ENCODE measurements at places on chromosomes 16 and 17. TPM values are rescaled to one million over a fixed set of nuclear protein-coding genes. Genes with fewer than 3 reads are reported as not detected.
A peak's percentile ranks its signal among the peaks of the same experiment; 100 is the strongest.

- H3K27ac ChIP-seq, result no peak overlapping the region
- H3K4me3 ChIP-seq, result no peak overlapping the region
- H3K27me3 ChIP-seq, result no peaks in the 10 kb centered on the region
- H3K36me3 ChIP-seq, result peaks cover 96% of the 10 kb centered on the region
- peaks cover 58% of the 10 kb centered on the region for H3K4me1 ChIP-seq
Observed at GRCh38 chr17:81457401-81457800, 55.2 kb downstream of the ACTG1 start.

- DNase-seq, result no peak
- H3K27ac ChIP-seq, result no peak overlapping the region
- H3K4me1 ChIP-seq, result peaks cover 7% of the 10 kb centered on the region
- no peaks in the 10 kb centered on the region for H3K27me3 ChIP-seq
- no peaks in the 10 kb centered on the region for H3K36me3 ChIP-seq
Observed at GRCh38 chr16:19809693-19810092, 75.0 kb downstream of the GPRC5B start.

DNA sequence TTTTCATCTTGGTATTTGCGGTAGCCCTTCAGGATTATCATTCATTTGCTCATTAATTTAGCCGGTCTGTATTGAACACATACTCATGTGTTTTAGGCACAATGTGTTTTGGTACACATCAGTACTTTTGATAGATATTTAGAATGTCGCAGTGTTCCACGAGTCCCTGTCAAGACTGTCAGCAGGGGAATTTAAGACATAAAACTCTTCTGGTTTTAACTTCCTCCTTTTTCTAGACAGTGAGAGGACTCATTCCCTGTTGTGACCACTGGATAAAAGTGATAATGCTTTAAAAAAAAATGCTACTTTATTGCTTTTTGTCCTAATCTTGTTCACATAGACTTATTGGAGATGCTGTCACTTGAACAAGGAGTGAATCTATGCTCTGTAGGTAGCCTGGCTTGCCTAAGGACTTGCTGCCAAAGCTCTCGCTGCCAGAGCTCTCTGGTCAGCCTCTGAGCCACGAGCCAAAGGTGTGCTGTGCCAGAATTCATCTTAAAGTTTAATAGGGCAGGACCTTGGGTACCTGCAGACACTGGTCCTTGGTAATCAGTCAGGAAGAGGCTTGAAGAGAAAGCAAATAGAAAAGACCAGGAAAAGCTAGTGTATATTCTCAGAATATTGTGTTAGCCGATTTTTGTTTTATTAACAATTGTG, 5.4 kb downstream of the DCAF7 start:
- H3K27me3 ChIP-seq, result no peaks in the 10 kb centered on the region
- H3K4me3 ChIP-seq, result no peak overlapping the region
- peaks cover 2% of the 10 kb centered on the region for H3K36me3 ChIP-seq
- DNase-seq, result no peak
- peaks cover 15% of the 10 kb centered on the region for H3K4me1 ChIP-seq

GRCh38 chr17:17663160-17664063, 17.8 kb upstream of the RAI1 start:
- no peaks in the 10 kb centered on the region for H3K36me3 ChIP-seq
- no peaks in the 10 kb centered on the region for H3K27me3 ChIP-seq
- H3K4me3 ChIP-seq, result no peak overlapping the region
- DNase-seq, result peak; percentile 70
- peaks cover 11% of the 10 kb centered on the region for H3K4me1 ChIP-seq

GRCh38 chr17:64217249-64217691, 45.8 kb downstream of the TEX2 start:
- peaks cover 11% of the 10 kb centered on the region for H3K36me3 ChIP-seq
- H3K27ac ChIP-seq, result peak overlapping the region; percentile 75
- no peak for DNase-seq
- no peaks in the 10 kb centered on the region for H3K27me3 ChIP-seq

DNA sequence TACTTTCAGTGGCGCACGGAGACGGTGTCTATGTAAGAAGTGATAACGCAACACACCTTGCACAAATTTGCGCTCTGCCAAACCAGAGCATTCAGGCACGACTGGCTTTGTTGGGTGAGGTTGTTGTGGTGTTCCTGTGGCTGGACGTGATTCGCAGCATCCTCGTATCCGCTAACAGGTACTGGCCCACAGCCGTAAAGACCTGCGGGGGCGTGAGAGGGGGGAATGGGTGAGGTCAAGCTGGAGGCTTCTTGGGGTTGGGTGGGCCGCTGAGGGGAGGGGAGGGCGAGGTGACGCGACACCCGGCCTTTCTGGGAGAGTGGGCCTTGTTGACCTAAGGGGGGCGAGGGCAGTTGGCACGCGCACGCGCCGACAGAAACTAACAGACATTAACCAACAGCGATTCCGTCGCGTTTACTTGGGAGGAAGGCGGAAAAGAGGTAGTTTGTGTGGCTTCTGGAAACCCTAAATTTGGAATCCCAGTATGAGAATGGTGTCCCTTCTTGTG, 510.9 kb downstream of the KCNJ18 start:
- no peak for DNase-seq
- no peaks in the 10 kb centered on the region for H3K4me1 ChIP-seq
- no peak overlapping the region for H3K27ac ChIP-seq
- H3K36me3 ChIP-seq, result no peaks in the 10 kb centered on the region
- no peak overlapping the region for H3K4me3 ChIP-seq
- no peaks in the 10 kb centered on the region for H3K27me3 ChIP-seq

The TAT gene
- 0.10 TPM for total RNA-seq

DNA sequence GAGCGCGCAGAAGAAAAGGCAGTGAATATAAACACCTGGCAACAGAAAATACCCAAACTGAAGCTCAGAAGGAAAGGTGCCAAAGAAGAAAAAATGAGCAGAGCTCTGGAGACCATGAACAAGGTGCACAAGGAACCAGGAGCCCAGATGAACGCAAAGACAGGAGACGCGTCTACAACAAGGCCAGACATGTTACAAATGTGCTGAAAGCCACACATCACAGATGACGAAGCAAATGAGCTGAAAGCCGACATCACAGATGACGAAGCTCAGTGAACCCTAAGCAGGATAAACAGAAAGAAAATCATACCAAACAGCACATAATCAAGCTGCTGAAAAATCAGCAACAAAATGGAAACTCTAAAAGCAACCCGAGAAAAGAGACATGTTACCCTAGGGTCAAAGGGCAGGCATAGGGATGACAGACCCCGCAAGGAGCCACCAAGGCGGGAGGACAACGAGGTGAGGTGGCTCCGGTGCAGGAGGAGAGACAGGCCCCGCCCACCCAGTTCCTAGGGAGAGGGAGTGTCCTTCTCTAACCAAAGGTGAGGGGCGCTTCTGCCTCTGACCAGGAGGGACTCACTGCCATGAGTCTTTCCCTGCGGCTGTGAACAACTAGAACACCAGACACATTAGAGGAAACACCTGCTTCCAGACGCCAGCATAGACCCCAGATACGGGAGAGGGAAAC, 39.1 kb downstream of the CCDC57 start:
- no peaks in the 10 kb centered on the region for H3K4me1 ChIP-seq
- H3K27ac ChIP-seq, result no peak overlapping the region
- H3K4me3 ChIP-seq, result no peak overlapping the region
- no peaks in the 10 kb centered on the region for H3K27me3 ChIP-seq
- DNase-seq, result no peak

- H3K4me1 ChIP-seq, result peaks cover 22% of the 10 kb centered on the region
- peak; percentile 62 for DNase-seq
- peaks cover 60% of the 10 kb centered on the region for H3K27me3 ChIP-seq
- peak within 1 kb of the TSS; percentile 26 for H3K4me3 ChIP-seq
- no peak within 1 kb of the TSS for H3K27ac ChIP-seq
Observed at GRCh38 chr16:66427036-66427860, at the start of gene BEAN1. Gene BEAN1 (plus strand): TSS chr16:66427295. CDS start chr16:66437677, 10,382 bp downstream.

The MRM3 gene
- 13.3 TPM for total RNA-seq

DNA sequence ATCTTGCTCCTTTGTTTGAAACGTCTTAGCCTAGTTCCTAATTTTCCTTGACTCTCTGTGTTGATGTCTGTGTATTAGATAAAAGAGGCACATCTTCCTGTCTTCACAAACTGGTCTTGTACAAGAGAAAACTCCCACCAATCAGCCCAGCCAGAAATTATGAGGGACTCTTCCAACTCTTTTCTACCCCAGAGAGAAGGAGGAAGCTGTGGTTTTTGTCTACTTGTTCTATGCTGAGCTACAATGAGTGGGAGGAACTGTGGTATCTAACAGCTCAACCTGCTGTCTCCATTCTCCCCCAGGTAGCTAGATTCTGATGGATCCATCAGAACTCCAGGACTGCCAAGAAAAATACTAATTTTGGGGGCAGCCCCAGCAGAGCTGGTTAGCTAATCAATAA, 392.5 kb downstream of the HS3ST3B1 start:
- H3K36me3 ChIP-seq, result no peaks in the 10 kb centered on the region
- H3K4me3 ChIP-seq, result no peak overlapping the region
- no peak for DNase-seq
- H3K27me3 ChIP-seq, result no peaks in the 10 kb centered on the region
- no peaks in the 10 kb centered on the region for H3K4me1 ChIP-seq

The IGF2BP1 gene
- 7.5 TPM for total RNA-seq

DNA sequence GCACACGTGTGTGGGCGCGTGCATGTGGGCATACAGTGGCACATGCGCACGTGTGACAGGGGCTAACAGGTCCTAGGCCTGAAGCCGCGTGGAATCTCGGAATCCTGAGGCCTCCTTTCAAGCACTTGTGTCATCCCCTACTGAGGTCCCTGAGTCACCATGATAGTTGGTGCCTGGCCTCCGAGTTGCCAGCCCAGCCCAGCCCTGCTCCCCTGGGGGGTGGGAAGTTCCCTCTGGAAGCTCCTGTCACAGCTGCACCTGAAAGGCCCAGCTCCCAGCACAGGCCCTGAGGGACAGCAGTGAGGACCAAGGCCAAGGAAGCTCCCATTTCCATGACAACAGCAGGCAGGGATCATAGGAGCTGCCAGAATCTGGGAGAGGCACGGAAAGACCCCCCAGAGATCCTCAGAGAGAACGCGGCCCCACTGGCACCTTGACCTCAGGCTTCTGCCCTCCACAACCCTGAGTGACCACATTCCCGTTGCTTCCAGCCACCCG, 35.4 kb upstream of the ENPP7 start:
- H3K4me1 ChIP-seq, result peaks cover 62% of the 10 kb centered on the region
- H3K4me3 ChIP-seq, result no peak overlapping the region
- H3K27ac ChIP-seq, result no peak overlapping the region
- peaks cover 3% of the 10 kb centered on the region for H3K27me3 ChIP-seq

The ZNF500 gene
- total RNA-seq, result 5.8 TPM

The CD300H gene
- not detected for total RNA-seq

The LRRC37A gene
- 5.2 TPM for total RNA-seq

GRCh38 chr16:82675300-82675699, 48.5 kb downstream of the CDH13 start:
- H3K27me3 ChIP-seq, result no peaks in the 10 kb centered on the region
- DNase-seq, result no peak
- no peak overlapping the region for H3K27ac ChIP-seq
- H3K4me3 ChIP-seq, result no peak overlapping the region
- H3K4me1 ChIP-seq, result no peaks in the 10 kb centered on the region

The KRTAP4-4 gene
- total RNA-seq, result not detected

The BAIAP3 gene
- total RNA-seq, result 48.1 TPM

DNA sequence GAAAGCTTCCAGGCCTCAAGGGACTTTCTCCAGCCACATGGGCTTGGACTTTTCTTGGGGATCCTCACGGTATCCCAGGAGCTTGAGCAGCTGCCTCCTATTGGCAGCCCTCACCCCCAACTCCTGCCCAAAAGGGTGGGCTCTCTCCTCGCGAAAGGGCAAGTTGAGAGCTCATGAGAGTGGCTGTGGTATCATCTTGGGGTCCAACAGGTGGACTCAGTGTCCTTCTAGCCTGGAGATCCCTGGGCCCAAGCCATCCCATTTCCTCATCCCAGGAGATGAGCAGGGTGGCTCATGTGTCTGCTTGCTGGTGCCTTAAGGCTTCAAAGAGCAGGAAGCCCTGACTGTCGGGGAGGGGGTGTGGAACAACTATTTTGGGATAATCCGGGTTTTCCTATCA, 17.7 kb downstream of the TBX4 start:
- H3K27me3 ChIP-seq, result peaks cover 11% of the 10 kb centered on the region
- no peak for DNase-seq
- H3K36me3 ChIP-seq, result no peaks in the 10 kb centered on the region
- H3K27ac ChIP-seq, result no peak overlapping the region
- no peaks in the 10 kb centered on the region for H3K4me1 ChIP-seq

Data from spinal cord (tissue), 10 donors.